ENCODE measurements at places on chromosomes 6 and 20. TPM values are rescaled to one million over a fixed set of nuclear protein-coding genes. Genes with fewer than 3 reads are reported as not detected.

DNA sequence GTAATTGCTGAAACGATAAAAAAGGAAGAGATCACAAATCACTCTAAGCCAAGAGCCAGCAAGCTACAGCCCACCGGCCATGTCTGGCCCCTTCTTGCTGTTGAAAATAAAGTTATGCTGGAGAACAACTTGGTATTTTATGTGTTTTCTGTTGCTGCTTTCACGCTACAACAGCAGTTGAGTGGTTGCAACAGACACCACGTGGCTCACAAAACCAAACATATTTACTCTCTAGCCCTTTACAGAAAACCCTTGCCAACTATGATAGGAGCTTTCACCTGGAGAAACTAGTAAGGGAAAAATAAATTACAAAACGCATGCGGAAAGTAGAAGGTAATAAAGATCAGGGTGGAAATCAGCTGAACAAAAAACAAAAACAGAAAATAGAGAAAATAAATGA is 41.1 kb upstream of the SLCO4A1 start:
- no peaks in the 10 kb centered on the region for H3K36me3 ChIP-seq
- H3K4me1 ChIP-seq = peaks cover 27% of the 10 kb centered on the region
- no peak overlapping the region for H3K4me3 ChIP-seq

- H3K4me1 ChIP-seq = no peaks in the 10 kb centered on the region
- H3K36me3 ChIP-seq = no peaks in the 10 kb centered on the region
- H3K27me3 ChIP-seq = no peaks in the 10 kb centered on the region
Observed at GRCh38 chr6:25456249-25457040, 177.3 kb downstream of the CARMIL1 start.

Gene NRSN1
- total RNA-seq = not detected

- no peak overlapping the region for H3K4me3 ChIP-seq
- DNase-seq = no peak
- peaks cover 62% of the 10 kb centered on the region for H3K36me3 ChIP-seq
- no peaks in the 10 kb centered on the region for H3K4me1 ChIP-seq
Observed at GRCh38 chr20:34771680-34772081, 53.8 kb downstream of the NCOA6 start.

Gene GRM1
- not detected for total RNA-seq

DNA sequence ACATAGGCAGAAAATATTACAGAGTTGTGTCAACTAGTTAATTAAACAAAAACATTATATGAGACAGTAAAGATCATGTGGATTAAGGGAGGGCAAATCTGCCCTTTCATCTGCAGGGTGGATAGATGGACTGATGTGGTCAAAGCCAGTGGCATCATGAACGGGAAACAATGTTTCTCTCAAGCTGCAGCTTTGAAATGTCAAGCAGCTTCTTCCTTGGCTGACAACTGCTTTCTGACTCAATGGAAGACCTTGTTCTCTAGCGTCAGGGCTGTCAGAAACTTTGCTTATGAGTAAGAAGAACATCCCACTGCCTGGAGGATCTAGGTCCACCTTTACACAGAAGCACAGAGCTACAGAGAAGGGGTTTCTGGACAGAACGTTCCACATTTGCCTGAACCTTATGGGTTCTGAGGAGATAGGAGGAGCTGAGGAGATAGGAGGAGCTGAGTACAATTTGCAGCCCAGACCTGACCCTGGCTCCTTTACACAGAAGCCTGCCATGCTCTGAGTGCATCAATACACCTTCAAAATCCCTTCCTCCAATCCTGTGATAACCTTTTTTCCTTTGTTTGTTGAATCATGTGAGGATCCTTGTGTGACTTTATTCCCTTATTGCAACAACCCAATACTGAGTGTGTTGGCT is 6.1 kb downstream of the CST5 start:
- no peaks in the 10 kb centered on the region for H3K36me3 ChIP-seq
- no peak for DNase-seq
- H3K27ac ChIP-seq = no peak overlapping the region
- H3K27me3 ChIP-seq = peaks cover 5% of the 10 kb centered on the region
- no peak overlapping the region for H3K4me3 ChIP-seq

DNA sequence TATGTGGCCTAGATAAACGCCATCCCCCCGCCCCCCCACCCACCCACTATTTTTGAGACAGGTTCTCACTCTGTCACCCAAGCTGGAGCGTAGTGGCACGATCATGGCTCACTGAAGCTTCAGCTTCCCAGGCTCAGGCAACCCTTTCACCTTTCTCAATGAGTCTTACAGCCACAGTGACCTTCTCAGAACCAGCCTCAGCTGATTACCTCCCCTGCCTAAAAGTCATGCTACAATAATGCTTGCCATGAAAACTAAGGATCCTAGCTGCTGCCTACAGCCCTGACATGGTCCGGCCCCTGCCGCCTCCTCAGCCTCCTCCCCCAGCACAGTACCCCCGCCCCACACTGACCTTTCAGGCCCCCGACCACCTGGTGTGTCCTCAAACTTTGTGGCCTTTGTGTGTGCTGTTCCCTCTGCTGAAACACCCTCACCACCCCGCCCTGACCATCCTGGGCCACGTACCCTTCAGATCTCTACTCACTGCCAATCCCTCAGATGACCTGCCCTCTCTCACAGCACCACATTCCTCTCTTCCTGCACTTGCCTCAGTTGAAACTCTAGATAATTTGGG is 31.3 kb downstream of the PNPLA1 start:
- H3K4me1 ChIP-seq = no peaks in the 10 kb centered on the region
- no peak overlapping the region for H3K4me3 ChIP-seq

DNA sequence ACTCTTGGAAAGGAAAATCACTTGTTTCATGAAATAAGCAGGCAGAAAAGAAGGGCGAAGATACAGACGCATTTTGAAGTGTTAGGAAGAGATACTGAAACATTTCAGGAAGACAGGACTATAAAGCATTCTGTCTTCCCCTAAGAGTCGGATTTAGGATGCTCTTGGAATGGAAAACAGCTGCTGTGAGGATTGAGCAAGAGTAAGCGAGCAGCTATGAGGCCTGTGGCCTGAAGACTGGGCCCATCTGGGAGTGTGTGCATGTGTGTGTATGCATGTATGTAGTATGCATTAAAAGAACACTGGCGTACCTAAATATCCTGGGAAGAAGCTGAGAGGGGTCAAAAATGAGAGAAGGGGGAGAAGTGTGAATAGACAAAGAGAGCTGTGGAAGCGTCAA is 83.6 kb downstream of the SIM1 start:
- no peaks in the 10 kb centered on the region for H3K36me3 ChIP-seq
- H3K27me3 ChIP-seq = no peaks in the 10 kb centered on the region
- no peak overlapping the region for H3K27ac ChIP-seq
- H3K4me3 ChIP-seq = no peak overlapping the region
- H3K4me1 ChIP-seq = no peaks in the 10 kb centered on the region

Gene SMLR1
- total RNA-seq = not detected

DNA sequence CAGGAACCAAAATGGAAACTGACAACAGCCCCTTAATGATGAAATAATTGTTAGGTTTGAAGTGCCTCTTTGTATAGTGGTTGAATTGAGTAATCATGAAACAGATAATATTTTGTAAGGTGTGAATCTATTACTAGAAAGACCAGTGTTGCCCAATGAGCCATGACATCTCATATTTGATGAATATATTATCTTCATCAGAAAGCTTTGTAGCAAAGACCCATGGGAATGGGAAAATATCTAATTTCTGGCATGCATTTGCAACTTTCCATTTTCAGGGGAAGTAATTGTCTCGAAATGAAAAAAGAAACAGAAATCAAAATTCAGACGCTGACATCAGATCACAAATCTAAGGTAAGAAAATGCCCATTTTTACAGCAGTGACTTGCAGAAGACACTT is 57.3 kb upstream of the LAMP5 start:
- DNase-seq = no peak
- no peaks in the 10 kb centered on the region for H3K27me3 ChIP-seq
- no peak overlapping the region for H3K27ac ChIP-seq
- H3K4me1 ChIP-seq = no peaks in the 10 kb centered on the region
- no peaks in the 10 kb centered on the region for H3K36me3 ChIP-seq

- no peak for DNase-seq
- H3K4me1 ChIP-seq = no peaks in the 10 kb centered on the region
- H3K36me3 ChIP-seq = no peaks in the 10 kb centered on the region
- H3K4me3 ChIP-seq = no peak overlapping the region
Observed at GRCh38 chr20:38246357-38247165, 14.0 kb downstream of the KIAA1755 start.

- no peaks in the 10 kb centered on the region for H3K27me3 ChIP-seq
- H3K4me1 ChIP-seq = no peaks in the 10 kb centered on the region
- no peaks in the 10 kb centered on the region for H3K36me3 ChIP-seq
- H3K4me3 ChIP-seq = no peak overlapping the region
Observed at GRCh38 chr20:46670585-46671584, 18.4 kb downstream of the TP53RK start.

DNA sequence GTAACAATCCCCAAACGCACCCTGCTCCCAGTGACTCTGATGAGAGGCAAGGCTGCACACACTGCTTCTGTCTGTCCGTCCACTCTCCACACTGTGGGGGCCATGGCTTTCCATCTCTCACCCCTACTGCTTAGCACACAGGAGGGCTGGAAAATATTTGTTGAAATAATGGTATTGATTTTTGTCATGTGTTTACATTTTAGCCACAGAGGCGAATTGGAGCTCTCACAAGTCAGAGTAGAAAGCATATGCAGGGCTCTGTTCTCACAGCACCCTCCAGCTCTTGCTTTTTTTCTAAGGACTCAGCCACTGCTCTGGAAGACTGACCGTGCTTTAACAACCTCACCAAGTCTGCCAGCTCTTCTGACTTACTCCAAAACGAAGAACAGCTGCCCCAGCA is 273.8 kb downstream of the GMDS start:
- no peak overlapping the region for H3K27ac ChIP-seq
- H3K4me3 ChIP-seq = no peak overlapping the region
- no peaks in the 10 kb centered on the region for H3K27me3 ChIP-seq
- no peak for DNase-seq
- no peaks in the 10 kb centered on the region for H3K36me3 ChIP-seq

Gene PCSK2
- not detected for total RNA-seq

GRCh38 chr20:8156235-8157079 is 24.4 kb downstream of the PLCB1 start:
- H3K4me3 ChIP-seq = no peak overlapping the region
- peaks cover 1% of the 10 kb centered on the region for H3K27me3 ChIP-seq
- DNase-seq = no peak

- H3K4me1 ChIP-seq = peaks cover 24% of the 10 kb centered on the region
- H3K27me3 ChIP-seq = no peaks in the 10 kb centered on the region
- peak overlapping the region; percentile 62 for H3K4me3 ChIP-seq
- H3K27ac ChIP-seq = peak overlapping the region; percentile 99
- H3K36me3 ChIP-seq = no peaks in the 10 kb centered on the region
Observed at GRCh38 chr20:3768342-3769130, 983 bp upstream of the ADISSP start.

Gene ARFGAP1
- total RNA-seq = 123 TPM

GRCh38 chr6:160974304-160974771 is 17.2 kb upstream of the MAP3K4 start:
- H3K27ac ChIP-seq = no peak overlapping the region
- no peaks in the 10 kb centered on the region for H3K36me3 ChIP-seq
- no peaks in the 10 kb centered on the region for H3K4me1 ChIP-seq
- peaks cover 9% of the 10 kb centered on the region for H3K27me3 ChIP-seq

DNA sequence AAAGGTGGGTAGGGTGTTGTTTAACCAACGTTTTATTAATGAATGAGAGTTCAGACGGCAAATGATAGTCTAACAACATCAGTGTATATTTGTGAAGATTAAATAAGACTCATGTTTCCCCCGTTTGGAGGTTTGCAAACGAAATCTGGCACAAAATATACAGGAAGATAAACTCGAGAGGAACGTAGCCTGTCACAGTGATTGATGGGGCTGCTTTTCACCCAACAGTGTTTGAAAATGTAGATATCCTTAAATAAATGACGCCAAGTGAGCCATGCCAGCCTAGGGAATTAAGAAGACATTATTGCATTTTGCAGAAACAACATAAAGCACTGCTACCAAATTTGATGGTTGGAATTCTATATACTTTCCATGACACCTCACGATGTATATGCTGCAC is 696.5 kb upstream of the FLRT3 start:
- H3K27ac ChIP-seq = no peak overlapping the region
- H3K4me1 ChIP-seq = no peaks in the 10 kb centered on the region
- no peak overlapping the region for H3K4me3 ChIP-seq
- H3K36me3 ChIP-seq = no peaks in the 10 kb centered on the region
- H3K27me3 ChIP-seq = no peaks in the 10 kb centered on the region

GRCh38 chr20:60262967-60263603 is 304.9 kb downstream of the CDH26 start:
- H3K27ac ChIP-seq = no peak overlapping the region
- H3K27me3 ChIP-seq = no peaks in the 10 kb centered on the region
- H3K4me3 ChIP-seq = no peak overlapping the region
- peaks cover 11% of the 10 kb centered on the region for H3K4me1 ChIP-seq
- H3K36me3 ChIP-seq = no peaks in the 10 kb centered on the region
- DNase-seq = peak; percentile 38

DNA sequence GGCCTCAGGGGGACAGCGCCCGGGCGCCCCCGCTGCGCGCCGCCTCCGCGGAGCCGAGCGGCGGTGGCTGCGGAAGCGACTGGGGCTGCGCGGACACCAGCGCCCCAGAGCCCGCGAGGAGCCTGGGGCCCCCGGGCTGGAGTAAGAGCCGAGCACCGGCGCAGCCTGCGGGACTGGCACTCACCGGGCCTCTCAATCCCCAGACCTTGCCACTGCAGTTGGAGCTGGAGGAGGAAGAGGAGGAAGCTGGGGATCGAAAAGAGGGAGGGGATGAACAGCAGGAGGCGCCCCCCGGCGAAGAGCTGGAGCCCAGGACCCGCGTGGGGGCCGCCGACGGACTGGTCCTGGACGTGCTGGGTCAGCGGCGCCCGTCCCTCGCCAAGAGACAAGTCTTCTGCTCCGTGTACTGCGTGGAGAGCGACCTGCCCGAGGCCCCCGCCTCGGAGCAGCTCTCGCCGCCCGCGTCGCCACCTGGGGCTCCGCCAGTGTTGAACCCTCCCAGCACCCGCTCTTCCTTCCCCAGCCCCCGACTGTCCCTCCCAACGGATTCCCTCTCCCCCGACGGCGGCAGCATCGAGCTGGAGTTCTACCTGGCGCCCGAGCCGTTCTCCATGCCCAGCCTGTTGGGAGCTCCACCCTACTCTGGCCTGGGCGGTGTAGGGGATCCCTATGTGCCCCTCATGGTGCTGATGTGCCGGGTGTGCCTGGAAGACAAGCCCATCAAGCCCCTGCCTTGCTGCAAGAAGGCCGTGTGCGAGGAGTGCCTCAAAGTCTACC is 590 bp downstream of the RNF217 start:
- H3K27me3 ChIP-seq = peaks cover 7% of the 10 kb centered on the region
- no peak for DNase-seq
- no peaks in the 10 kb centered on the region for H3K36me3 ChIP-seq
- no peak overlapping the region for H3K4me3 ChIP-seq
- no peaks in the 10 kb centered on the region for H3K4me1 ChIP-seq

Gene CTCFL
- total RNA-seq = not detected

- H3K4me1 ChIP-seq = peaks cover 8% of the 10 kb centered on the region
- no peaks in the 10 kb centered on the region for H3K27me3 ChIP-seq
- no peak for DNase-seq
- no peaks in the 10 kb centered on the region for H3K36me3 ChIP-seq
- H3K4me3 ChIP-seq = no peak overlapping the region
Observed at GRCh38 chr6:11650025-11650696, 112.6 kb downstream of the TMEM170B start.

GRCh38 chr20:44521484-44522481 is at the start of gene SERINC3:
TSS of gene SERINC3 (minus strand) at chr20:44522070. CDS start at chr20:44521951, 119 bp downstream.
- no peaks in the 10 kb centered on the region for H3K27me3 ChIP-seq
- H3K4me1 ChIP-seq = peaks cover 48% of the 10 kb centered on the region
- peaks cover 18% of the 10 kb centered on the region for H3K36me3 ChIP-seq
- peak; percentile 96 for DNase-seq

Measured in CD4-positive, CD25-positive, alpha-beta regulatory T cell (primary cell).